Bronchus fibroblast of lung (primary cell): ENCODE measurements at places on chromosomes 12 and 14. TPM values are rescaled to one million over a fixed set of nuclear protein-coding genes. Genes with fewer than 3 reads are reported as not detected.

The OTX2 gene
- not detected in 2 replicates for total RNA-seq

The SLC24A4 gene
- not detected in 2 replicates for total RNA-seq

The KCNH3 gene
- total RNA-seq = 0.30 and 2.2 TPM in 2 replicates

The TAS2R42 gene
- not detected in 2 replicates for total RNA-seq

The RERG gene
- total RNA-seq = 0.15 and 0.17 TPM in 2 replicates

The FAM90A1 gene
- total RNA-seq = 0.15 and 0.17 TPM in 2 replicates

The PTPRB gene
- under 0.01 and 0.15 TPM in 2 replicates for total RNA-seq

The EGLN3 gene
- 0.15 and 0.34 TPM in 2 replicates for total RNA-seq

The RNASE2 gene
- not detected in 2 replicates for total RNA-seq

The RNF212B gene
- total RNA-seq = not detected in 2 replicates

The CLEC2B gene
- 1.0 and 2.5 TPM in 2 replicates for total RNA-seq

The MUCL1 gene
- not detected in 2 replicates for total RNA-seq

The SIX4 gene
- 21.0 and 23.5 TPM in 2 replicates for total RNA-seq

The FAM181A gene
- not detected in 2 replicates for total RNA-seq
